ENCODE measurements at places on chromosomes 5 and 9.

DNA sequence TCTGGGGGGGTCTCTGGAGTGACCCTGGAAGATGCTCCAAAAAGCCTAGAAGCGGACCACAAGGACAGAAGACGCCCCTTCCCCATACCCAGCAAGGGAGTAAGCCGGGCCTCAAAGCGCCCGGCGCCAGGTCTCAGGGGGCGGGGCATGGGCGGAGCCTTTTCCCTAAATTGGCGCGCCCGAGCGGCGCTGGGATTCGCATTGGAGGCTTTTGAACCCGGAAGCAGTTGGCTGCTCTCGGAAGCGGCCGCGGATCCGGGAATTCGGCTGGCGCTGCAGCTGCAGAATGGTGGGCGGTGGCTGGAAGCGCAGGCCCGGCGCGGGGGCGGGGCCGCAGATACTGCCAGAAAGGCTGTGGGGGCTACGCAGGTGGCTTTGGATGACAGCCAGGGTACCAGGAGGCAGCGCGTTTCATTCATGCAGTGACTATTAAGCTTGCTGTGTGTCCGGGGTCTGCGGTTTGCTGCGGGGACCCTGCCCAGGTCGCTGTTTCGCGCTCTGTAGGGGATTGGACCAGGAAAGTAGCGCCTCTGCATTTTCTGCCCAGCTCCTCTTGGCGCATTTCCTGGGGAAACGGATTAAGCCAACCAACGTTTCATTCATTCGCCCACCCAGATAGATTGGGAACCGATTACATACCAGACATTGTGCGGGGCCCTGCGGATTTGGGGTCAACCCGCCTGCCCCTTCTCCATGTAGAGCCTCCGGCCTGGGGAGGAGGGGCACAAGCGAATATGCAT is 83.0 kb upstream of the FREM1 start:
- DNase-seq, result peak; percentile 63

DNA sequence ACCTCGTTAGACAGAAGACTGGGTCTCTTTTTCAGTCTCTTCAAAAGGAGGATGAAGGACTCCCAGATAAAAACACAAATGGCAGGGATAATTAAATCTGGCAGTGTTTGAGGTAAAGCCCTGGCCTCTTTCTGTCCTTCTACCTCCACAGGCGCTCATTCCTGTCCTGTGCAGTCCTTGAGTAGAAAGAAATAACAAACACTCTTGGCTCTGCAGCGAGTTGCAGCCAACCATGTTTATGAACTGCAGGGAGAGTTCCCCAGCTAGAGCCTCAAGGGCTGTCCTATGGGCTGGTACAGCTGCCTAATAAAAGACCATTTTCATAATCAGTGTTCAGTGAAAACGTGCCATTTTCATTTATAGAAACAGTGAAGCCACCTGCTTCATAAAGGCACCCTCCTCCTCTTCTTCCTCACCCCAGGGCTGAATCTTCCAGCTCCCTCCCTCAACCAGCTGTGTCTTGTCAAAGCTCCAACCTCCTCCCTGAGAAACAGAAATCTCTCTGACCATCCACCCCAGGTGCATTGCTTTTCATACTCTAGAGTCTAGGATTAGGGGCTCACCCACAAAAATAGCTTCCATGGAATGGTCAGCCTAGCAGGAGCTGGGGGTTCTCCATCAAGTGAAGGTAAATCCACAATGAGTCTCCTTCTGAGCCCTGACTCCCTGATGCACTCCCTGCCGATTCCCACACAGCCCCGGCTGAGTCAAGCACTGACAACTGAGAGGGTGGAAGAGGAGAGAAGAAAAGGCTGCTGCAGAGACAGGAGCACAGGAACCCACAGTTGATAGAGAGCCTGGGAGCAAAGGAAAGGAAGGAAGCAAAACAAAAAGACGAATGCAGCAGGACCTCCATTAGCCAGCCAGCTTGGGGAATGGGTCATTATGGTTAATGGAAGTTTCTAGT is 150.7 kb downstream of the CMYA5 start:
- DNase-seq, result no peak

DNA sequence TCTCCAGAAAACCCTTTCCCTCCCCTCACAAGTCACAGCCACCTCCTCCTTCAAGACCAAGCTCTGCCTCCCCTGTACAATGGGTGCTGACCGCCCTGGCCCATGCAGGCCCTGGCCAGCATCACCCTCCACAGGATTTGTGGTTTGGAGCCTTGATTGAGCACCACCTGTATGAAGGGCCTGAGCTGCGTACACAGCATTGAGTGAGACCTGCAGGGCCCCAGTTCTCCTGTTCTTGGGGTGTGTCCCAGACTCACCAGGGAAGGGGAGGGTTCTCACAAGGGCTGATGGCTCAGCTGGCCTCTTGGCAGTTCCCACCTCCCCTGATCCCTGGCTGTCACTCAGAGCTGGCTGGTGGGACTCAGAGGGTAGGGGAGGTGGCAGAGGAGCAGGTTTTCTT is 63.7 kb upstream of the IER5L start:
- DNase-seq, result no peak

DNA sequence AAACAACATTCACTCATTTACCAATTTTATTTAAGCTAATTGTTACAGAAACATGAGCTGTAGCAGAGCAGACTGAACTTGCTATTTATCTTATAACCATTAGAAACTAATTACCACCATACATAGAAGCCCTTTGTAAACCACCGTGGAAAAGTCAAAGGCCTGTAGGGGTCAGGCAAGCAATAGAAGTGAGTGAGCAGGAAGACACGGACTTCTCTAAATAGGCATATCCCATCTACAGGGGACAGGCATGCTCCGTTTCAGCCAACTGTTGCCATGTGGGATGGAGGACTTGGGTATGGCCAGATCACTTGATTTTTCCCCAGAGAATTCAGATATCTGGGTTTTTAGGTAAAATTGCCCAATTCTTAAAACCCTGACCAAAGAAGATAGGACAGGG is 44.8 kb downstream of the PRRC1 start:
- DNase-seq, result no peak

- DNase-seq, result no peak
Measured at GRCh38 chr5:13470975-13471374, 473.5 kb downstream of the DNAH5 start.

- DNase-seq, result no peak
Measured at GRCh38 chr5:137142346-137142745, 356.8 kb downstream of the SPOCK1 start.

DNA sequence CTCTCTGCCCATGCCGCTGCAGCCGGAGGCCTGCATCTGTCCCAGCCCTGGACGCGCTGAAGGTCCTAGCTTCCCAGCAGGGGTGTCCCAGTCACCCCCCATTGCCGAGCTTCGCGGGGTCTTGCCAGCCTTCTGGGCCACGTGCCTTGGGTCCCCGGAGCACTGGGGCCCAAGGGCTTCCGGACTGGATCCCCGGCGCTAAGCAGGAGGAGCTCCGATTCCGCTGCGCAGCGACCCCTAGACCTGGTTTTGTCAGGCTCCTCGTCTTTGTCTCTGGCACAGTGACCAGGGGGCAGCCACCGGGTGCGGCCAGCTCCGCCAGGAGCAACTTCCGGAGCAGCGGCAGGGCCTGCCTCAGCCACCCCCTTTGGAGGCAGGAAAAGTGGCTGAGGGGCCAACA is 3.3 kb upstream of the IRX1 start:
- DNase-seq, result no peak

- peak; percentile 67 for DNase-seq
Measured at GRCh38 chr5:127813633-127814587, 110.7 kb downstream of the CCDC192 start.

DNA sequence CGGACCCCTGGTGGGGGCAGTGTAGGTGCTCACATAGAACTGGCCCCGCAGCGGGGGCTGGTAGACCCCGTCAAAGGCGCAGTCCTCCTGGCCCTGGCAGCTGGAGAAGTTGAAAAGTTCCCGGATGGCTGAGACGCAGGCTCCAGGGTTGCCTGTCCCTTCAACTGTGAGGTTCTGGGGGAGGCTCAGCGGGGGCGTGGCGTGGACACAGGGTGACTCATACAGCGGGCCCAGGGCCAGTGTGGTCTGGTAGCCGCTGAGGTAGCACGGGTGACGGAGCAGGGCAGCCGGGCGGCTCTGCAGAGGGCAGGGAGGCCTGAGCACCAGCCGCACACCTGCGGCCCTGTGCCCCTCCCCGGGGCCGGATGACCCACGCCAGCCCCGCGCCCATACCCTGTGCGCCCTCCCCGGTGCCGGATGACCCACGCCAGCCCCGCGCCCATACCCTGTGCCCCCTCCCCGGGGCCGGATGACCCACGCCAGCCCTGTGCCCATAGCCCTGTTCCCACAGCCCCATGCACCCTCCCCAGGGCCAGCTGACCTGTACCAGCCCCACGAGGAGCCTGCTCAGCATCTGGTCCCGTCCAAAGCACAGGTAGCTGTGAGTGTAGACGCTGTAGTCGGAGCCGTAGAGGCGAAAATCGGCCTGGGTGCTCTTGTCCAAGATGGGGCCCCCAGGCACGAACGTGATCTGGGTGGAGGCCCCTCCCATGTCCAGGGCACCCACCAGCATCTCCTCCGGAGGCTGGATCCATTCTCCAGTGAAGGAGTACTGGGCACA is 5.0 kb downstream of the ENTPD8 start:
- DNase-seq, result peak; percentile 32

DNA sequence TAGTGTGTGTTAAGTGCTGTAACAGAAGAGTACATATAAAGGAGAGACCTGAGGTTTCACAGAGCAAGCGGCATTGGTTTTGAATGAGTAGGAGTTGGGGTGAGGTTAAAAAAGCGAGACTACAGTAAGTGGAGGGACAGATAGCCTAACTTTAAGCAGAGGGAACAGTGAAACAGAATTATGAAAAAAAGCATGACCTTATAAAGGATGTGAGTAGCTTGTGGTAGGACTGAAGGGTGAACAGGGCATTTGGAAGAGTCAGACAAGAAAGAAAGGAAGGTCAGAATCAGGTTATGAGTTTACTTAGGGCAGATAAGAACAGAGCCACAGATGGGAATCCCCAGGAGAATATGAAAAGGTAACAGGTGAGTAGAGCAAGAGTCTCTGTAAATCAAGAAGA is 22.5 kb downstream of the MSANTD3 start:
- no peak for DNase-seq

DNA sequence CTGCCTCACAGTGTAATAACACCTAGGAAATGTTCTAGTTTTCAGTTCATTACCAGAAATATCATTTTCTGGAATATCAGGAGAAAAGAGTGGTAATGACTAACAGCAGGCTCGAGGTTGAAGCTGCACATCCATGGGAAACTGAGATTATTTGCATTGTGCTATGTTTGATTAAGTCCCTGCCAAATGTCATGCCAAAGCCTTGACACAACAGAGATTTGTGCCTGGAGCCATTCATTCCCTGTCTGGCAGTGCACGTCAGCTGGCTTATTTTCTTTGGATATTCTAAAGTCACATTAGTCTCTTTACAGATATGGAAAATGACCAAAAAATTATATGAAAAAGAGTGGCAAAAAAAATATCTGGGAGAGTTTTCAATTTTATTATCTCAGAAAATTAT is 848.0 kb downstream of the PTPRD start:
- no peak for DNase-seq

GRCh38 chr5:68285075-68285840 is 69.7 kb downstream of the PIK3R1 start:
- no peak for DNase-seq

DNA sequence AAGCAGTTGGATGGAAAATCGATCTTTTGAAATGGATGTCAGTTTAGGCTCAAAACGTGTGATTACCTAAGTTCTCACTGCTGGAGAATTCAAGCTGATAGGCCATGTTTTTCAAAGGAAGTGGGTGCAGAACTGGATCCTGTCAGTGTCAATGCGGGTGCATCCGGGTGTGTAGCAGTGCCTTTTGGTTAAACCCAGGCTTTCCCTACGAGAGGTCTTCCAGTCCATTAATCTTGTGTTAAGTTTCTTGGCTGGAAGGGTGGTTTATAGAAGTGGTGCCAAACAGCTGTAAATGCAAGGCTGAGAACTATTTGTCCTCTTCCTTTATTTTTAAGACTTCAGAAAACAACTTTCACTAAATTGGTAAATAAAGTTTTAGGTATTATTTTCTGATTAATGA is 71.9 kb downstream of the DAPK1 start:
- peak; percentile 83 for DNase-seq

- no peak for DNase-seq
Measured at GRCh38 chr9:82512728-82513127, 524.2 kb downstream of the SPATA31D1 start.

DNA sequence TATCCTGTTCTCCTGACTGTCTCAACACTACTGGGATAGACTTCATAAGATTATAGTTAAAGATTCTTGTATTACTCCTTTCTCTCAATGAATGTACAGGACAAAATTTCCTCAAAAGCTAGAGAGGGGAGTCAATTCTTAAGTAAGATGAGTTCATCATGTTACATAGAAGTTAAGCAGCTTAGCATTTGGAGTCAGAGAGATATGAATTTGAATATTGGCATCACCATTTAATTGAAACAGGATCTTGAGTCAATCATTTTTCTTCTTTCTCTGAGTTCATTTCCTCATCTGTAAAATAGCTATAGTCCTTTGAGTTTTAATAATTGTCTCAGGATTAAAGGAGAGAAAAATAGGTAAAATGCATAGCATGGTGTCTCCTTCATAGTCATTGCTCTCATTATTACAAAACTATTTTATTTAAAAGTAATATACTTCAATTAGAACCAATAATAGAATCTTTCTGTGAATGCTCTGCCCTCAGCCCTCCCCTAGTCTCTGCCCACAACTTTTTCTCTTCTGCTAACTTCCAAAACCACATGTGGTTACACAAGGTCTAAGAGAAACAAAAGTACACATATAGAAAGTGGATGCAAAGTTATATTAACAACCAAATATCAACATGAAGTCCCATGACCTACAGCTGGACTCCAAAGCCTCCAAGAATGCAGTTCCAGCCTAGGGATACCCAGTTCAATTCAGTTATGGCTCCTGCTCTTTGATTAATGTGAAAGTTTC is 265.6 kb downstream of the TLE1 start:
- no peak for DNase-seq

- no peak for DNase-seq
Measured at GRCh38 chr9:100352201-100352726, 478 bp downstream of the TEX10 start.

- DNase-seq, result no peak
Measured at GRCh38 chr5:137700282-137700680, 35.6 kb downstream of the KLHL3 start.

- no peak for DNase-seq
Measured at GRCh38 chr9:134327671-134328231, 1.5 kb downstream of the RXRA start.

DNA sequence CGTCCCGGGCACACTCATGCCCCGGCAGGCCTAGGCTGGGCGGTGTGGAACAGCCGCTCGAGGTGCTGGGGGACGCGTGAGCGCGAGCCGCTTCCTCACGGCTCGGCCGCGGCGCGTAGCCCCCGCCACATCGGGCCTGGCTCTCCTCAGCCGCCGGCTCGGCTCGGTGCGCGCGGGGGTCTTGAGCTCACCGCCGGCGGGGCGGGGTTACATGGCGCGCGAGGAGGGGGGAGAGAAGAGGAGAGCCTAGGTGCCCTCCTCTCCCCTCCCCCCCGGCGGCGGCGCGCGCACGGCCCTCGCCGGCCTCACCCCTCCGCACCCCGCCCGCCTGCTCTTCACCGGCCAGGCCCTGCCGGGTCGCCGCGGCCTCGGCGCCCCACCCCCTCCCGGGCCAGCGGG is 7.7 kb downstream of the RANBP6 start:
- peak; percentile 15 for DNase-seq

DNA sequence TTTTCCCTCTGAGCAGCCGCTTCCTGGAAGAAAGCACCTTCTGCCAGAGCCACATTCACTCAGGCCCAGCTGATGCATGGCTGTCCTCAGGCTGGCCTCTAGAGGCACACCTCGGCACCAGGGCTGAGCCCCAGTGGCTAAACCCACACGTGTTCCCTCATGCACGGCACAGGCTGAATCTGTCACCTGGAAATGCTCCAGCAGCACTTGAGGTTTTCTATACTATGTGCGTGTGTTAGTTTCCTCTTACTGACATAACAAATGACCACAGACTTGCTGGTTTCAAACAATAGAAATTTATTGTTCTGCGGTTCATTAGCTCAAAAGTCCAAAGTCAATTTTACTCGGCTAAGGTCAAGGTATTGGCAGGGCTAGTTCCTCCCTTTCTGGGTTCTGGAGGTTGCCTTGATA is 141.4 kb downstream of the LRRC70 start:
- DNase-seq, result peak; percentile 4

All from pulmonary artery endothelial cell (primary cell).